ENCODE measurements at places on chromosomes 1 and 21.

DNA sequence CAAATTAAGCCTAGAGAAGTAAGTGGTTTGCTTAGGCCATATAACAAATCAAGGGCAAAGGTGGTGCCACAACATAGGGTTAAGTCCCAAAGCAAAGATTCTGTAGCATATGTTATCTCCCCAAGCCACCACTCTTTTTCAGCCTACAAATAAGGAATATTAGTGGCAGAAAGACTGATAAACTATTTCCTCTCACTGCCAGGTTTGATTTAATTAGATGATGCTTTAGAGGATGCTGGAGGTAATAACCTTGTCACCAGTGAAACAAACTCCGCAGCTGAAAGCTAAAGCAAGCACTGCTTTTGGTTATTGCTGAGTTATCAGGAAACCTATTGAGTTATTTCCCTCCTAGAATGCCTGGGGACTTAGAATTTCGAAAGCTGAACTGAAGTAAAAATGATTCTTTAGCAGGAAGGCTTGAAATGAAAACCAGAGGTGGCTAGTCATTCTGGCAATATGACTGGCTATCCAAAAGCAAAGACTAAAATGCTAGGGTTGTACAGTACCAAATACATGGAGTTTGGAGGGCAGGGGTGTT, 145.2 kb downstream of the SYT2 start:
- no peak for DNase-seq

DNA sequence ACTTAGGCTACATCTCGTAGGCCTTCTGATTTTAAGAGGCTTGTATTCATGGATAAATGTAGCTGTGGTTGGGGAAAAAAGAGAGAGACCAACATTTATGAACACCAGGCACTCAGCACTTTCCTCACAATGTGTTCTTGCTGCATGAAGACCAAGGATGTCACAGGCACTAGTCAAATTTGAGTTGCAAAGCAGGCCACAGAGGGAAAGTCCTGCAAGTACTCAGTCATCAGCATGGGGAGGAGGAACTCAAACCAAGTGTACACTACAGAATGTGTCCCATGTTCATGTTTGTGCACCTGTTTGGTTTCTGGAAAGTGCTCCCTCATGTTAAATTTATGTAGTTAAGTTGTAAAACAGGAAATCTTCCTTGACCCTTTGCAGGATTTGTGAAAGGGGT, 8.7 kb upstream of the MAP3K7CL start:
- no peak for DNase-seq

GRCh38 chr1:96340686-96341085, 380.9 kb upstream of the PTBP2 start:
- no peak for DNase-seq

GRCh38 chr1:26399034-26399433, 11.6 kb upstream of the LIN28A start:
- no peak for DNase-seq

- DNase-seq, result no peak
Observed at GRCh38 chr1:167922023-167922422, 8.1 kb upstream of the ADCY10 start.

- DNase-seq, result peak; percentile 33
Observed at GRCh38 chr1:58249737-58250586, 296.6 kb downstream of the OMA1 start.

- DNase-seq, result no peak
Observed at GRCh38 chr1:41412748-41413147, 51.5 kb downstream of the FOXO6 start.

DNA sequence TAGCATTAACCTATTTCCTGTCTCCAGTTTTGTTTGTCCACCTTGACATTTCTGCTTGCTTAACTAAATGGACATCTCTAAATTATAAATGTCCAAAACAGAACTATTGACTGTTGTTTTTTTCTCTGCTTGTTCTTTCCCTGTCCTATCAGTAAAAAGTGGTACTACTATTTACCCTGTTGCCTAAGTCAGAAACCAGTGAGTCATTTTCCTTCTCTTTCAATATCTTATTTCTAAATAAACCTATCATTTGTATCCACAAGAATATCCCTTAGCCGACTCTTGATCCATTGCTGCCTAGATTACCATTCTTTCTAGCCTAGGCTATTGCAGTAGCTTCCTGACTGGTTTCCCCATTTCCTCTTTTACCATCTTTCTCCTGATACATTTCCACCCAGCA, 22.5 kb downstream of the MIER1 start:
- no peak for DNase-seq
